ENCODE measurements at places on chromosomes 6 and 20. TPM values are rescaled to one million over a fixed set of nuclear protein-coding genes. Genes with fewer than 3 reads are reported as not detected.

PTGIS gene
- total RNA-seq, result 0.39 TPM

ZBTB12 gene
- total RNA-seq, result 1.4 TPM

ELOVL2 gene
- not detected for total RNA-seq

- DNase-seq, result no peak
Observed at GRCh38 chr6:28634411-28634760, 108.7 kb downstream of the GPX5 start.

GRCh38 chr6:158457616-158458278 is 102.1 kb upstream of the TMEM181 start:
- no peak for DNase-seq

- DNase-seq, result no peak
Observed at GRCh38 chr6:3422435-3423070, 34.3 kb downstream of the SLC22A23 start.

GRCh38 chr20:24767623-24768100 is 181.4 kb upstream of the CST7 start:
- DNase-seq, result no peak

GRCh38 chr6:40672087-40672486 is 84.9 kb upstream of the LRFN2 start:
- DNase-seq, result no peak

GRCh38 chr20:10330071-10330470 is 104.0 kb downstream of the MKKS start:
- no peak for DNase-seq

DNA sequence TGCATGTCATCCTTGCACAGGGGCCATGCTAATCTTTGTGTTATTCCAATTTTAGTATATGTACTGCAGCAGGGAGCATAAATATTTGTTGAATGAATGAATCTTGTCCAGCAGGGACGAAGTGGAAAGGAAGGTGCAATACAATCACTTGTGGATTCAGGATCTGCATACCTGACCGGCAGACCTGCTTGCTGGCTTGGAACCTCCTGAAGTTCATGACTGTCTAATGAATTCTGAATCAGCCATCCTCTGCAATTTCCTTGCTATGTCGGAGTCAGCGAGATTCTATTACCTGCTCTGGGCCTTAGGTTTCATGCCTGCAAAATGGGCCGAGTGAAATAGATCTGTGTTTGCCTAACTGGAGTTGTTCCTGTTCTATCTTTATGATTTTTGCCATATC is 17.4 kb upstream of the NCOA3 start:
- DNase-seq, result no peak

DNA sequence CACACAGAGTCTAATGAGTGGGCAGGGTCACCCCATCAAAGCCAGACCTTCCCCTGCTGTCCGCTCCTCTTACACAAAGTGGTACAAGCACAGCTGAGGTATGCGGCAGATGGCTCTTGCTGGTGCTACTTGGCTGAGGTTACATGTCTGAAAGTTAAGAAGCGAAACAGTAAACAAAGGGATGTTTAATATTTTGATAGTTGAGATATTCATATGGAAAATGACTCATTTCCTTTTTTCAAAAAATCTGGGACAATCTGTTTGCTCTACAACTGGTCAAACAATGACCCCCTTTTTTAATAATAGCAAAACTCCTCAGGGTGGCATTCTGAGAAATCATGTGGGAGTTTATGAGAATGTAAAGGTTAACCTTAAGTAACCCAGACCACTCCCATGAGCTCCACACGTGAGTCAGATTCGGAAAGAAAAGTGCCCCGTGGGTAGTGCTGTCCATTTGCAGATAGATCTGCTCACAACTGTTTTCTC is 245.3 kb downstream of the TBXT start:
- DNase-seq, result no peak

DNA sequence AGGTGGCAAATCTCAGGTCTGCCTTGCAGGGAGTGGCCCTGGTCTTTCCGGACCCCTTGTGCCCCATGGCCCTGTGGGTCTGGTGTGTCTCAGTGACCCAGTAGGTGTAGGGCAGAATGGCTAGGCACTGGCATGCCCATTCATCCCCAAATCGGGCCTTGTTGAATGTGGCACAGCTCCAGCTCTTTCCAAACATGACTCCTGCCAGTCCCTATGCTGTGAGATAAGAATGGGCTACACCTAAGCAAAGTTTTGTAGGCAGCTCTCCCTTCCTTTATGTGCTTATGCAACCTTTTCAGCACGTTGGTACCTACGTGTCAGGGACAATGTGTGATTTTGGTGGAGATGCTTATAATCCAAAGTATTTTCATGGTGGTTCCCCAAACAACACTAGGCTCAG is 33.9 kb downstream of the FOXO3 start:
- DNase-seq, result no peak

Measured in activated naive CD8-positive, alpha-beta T cell treated with anti-CD3 and anti-CD28 coated beads, Interleukin-2, amount 10 ng/mL, durations not matched to agents 7 days and 5 days (primary cell).